Activated T-cell treated with anti-CD3 and anti-CD28 coated beads for 1 hour (primary cell): ENCODE measurements at places on chromosomes 6 and 20.
A peak's percentile ranks its signal among the peaks of the same experiment; 100 is the strongest.

DNA sequence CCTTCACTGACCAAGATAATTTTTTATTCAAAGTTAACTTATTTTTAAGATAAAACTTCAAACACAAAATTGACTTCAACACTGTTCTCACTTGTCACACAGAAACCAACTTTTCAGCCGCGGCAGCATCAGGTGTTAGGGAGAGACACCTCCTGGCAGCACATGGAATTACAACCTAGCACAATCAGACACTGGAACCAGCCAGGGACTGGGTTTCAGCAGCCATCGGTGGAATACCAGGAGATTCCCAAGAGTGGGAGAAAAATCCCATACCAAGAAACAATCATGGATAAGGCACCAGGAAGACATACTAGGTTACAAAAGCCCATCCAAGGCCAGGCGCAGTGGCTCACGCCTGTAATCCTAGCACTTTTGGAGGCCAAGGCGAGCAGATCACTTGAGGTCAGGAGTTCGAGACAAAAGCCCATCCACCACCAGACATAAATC is 70.0 kb downstream of the SNX5 start:
- DNase-seq: peak; percentile 58

DNA sequence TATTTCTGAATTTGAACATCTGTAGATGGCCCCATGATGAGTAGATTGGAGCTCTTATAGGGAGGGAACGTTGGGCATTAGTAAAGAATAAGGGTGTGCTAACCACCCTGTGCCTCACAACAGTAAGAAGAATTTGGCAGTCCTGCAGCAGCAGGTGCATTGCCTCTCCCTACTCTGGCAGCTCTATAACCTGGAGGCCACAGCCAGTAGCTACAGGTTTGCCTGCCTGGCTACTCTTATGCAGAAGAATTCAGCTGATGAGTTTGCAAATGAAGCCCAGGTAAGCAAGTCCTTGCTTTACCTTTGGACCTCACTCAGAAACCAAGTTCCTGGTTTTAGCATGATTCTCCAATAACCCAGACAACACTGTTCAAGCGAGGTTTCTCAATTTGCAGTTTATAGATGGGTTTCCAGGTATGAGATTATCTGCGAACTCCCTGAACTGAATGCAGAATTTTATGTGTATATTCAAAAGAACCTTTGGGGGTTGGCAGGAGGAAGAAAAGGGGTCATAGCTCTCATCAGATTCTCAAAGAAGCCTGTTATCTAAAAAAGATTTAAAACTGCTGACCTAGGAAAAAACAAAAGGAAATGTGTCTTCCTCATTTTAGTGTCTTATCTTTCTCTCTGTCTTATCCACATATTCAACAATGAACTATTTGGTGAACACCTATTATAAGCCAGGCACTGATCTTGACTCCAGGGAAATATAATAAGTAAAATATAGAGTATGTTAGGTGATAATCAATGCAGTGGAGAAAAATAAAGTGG is 18.9 kb downstream of the TREML1 start:
- no peak for DNase-seq

DNA sequence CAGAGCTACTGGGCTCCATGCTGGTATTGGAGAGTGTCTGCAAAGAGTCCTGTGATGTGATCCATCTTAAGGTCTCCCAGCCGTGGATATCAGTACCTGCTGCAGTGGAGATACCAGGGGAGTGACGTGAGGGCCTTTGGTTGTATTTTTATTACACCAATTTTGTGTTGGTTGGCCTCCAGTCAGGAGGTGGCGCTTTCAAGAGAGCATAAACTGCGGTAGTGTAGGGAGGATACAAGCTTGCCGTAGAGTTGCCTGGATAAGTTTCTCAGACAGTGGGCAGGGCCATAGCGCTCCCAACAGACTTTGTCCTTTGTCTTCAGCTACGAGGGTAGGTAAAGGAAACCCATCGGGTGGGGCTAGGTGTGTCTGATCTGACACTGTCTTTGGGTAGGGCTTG is 113.0 kb upstream of the CEP162 start:
- DNase-seq: no peak

- DNase-seq: no peak
These were observed 88.6 kb downstream of the MCHR2 start for GRCh38 chr6:99905209-99906106.

DNA sequence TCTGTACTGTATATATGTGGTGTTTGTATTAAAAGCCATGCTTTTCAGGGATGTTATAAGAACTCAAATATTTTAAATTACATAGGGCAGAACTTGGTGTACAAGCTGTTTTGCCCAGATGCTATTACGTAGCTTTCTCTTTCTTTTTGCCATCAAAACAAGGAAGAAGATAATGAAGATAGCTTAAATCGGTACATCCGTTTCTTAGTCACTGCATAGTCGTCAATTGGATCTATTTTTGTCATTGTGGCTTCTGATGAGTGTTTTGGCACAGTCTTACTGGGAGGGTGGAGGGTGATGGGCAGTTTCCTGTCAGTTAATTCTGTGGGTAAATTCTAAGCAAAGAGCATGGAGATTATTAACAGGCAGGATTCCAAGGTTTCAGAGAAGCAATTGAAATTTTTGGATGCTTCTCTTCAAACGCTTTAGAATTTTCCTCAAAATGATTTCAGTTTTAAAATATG is 649.1 kb upstream of the GJE1 start:
- peak; percentile 29 for DNase-seq

GRCh38 chr6:139230391-139230840 is 61.4 kb downstream of the TXLNB start:
- no peak for DNase-seq

DNA sequence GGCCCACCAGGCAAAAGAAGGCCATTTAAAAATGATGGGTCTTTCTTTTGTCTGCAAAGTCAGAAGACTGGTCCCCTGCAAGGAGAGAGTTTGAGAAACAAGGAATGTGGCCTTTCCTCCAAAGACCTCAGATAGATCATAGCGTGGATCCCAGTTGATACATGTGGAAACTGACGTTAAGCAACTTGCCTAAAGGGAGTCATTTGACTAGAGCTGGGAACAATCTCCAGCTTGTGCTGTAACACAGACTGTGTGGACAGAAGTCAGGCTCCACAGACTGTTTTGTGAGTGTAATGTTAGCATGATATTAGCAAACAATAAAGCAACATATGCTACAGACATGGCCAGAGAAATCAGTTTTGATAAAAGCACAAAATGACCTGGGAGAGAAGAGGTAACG is 140.4 kb upstream of the CITED2 start:
- no peak for DNase-seq

- no peak for DNase-seq
These were observed 387.8 kb downstream of the PLCB1 start for GRCh38 chr20:8519887-8520286.

DNA sequence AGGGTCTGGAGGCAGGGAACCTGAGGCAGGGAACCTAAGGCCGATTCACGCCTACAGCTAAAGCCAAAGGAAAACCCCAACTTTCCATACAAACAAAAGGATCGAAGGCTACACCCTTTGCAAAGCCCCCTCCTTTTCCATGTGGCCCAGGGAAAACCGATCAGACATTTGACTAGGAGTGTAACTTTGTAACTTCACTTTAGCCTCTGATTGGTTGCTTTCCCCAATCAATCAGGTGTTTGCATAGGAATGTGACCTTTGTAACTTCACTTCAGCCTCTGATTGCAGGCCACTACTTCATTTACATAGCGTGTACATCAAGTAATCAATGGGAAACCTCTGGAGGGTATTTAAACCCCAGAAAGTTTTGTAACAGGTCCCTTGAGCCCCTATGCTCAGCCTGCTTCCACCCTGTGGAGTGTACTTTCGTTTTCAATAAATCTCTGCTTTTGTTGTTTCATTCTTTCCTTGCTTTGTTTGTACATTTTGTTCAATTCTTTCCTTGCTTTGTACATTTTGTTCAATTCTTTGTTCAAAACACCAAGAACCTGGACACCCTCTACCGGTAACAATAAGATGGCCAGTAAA is 43.3 kb downstream of the CHD6 start:
- no peak for DNase-seq

- peak; percentile 68 for DNase-seq
These were observed 2.7 kb downstream of the MYB start for GRCh38 chr6:135183532-135184440.

DNA sequence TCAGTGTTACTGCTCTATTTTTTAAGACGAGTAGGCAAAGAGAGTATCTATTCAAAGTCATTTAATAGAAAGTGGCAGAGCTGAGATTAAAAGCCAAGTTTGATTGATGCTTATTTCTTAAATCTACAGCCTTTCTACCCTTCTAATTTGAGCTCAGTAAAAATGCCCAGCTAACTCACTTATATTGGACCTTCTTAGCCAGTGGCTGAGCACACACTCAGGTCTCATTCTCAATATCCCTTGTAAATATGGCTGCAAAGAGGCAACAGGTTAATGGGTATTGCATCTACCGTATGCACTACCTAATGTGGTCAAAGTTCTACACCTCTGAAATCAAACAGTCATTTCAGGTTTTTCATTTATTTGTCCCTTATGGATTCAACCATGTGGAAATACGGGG is 6.7 kb downstream of the PKIB start:
- no peak for DNase-seq

DNA sequence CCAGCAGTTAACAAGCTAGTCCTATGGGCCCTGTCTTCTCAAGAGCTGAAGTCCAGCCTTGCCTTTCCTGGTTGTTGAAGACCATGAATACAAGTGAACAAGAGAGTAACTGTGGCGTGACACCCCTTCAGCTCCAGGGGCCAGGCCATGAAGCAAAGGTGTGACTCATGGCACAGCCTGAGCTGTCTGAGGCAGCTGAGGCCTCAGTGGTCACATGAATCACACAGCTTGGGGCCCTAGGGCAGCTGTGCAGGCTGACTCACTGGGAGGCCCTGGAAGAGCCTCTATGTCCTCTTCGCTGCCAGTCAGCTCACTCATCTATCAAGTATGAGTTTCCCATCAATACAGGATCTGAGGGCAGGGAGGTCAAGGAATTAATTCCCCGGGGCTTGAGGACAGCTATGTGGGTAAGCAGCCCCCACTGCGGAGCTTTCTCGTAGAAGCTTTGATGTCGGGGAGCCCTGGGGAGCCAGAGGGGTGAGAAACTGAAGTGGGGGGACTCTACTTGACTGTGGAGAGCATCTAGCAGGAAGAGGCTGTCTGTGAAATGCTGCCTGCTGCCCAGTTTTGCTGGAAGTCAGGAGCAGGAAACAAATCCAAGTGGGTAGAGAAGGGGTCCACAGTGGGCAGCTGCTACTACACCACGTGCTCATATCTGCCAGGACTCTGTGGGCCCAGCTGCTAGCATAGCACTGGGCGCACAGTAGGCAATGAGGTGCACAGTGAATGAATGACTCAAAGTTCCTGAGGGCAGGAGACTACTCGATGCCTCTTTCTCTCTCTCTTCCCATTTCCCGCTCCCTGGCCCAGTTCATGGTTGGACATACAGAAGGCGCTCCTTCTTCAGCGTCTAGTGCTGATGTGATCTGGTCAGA is 13.7 kb upstream of the FAM83C start:
- DNase-seq: no peak

DNA sequence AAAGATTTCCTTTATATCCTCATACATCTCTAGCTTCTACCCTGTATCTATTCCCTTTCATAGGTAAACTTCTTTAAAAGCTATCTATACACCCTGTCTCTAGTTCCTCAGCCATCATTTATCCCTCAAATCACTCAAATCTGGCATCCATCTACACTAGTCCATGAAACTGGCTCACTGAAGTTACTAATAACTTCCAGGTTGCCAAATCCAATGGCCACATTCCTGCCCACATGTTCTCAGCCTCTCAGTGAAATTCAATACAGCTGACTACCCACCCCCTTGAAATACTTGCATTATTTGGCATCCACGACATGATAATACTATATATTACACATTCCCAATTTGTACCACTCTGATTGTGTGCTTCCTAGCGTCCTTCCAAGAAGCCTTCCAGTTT is 8.7 kb downstream of the REPS1 start:
- DNase-seq: no peak
